ENCODE measurements at places on chromosomes 4 and X.

- no peak for DNase-seq
These were observed 25.3 kb upstream of the CYBB start for GRCh38 chrX:37754516-37754915.

- DNase-seq = peak; percentile 63
These were observed 179.9 kb downstream of the KCNIP4 start for GRCh38 chr4:21768349-21769310.

DNA sequence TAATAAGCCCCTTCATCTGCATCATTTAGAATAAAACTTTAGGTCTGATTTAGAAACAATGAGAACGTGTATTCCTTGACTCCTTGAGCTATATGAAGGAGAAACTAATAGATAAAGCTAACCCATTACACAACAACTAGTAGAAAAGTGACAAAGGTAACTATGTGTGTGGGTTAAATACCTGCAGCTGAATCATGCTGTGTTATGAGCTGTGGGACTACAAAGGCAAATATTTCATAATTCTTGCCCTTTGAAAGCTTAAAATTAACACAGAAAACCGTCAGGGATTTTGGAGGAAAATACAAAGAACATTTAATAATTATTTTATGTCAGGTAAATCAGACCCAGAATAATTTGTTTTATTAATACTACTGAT, 898 bp upstream of the NDP start:
- DNase-seq = no peak

DNA sequence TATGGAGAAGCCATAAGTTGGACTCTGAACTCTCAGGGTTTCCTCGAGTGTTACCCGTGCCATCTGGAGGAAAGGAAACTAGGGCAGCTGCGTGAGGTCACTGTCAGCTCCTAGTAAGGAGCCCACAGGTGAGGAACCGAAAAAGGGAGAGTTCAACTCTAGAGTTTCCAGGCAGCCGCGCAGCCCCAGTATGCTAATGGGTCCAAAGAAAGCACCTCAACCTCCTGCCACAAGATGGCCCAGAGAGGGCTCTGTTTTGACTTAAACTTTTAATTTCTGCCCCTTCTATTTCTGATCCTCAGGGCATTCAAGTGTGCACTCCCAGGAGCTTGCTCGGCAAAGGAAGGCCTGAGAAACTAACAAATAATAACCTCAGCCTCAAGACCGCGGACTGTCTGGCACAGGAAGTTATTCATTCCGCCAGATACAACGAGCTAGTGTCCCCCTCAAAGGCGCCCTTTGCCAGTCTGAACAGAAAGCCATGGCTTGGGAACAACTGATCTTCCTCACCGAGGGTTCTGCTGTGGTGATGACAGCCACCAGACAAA, 13.9 kb downstream of the SCARB2 start:
- DNase-seq = no peak
